ENCODE measurements at places on chromosomes 3 and 15.
A peak's percentile ranks its signal among the peaks of the same experiment; 100 is the strongest.

DNA sequence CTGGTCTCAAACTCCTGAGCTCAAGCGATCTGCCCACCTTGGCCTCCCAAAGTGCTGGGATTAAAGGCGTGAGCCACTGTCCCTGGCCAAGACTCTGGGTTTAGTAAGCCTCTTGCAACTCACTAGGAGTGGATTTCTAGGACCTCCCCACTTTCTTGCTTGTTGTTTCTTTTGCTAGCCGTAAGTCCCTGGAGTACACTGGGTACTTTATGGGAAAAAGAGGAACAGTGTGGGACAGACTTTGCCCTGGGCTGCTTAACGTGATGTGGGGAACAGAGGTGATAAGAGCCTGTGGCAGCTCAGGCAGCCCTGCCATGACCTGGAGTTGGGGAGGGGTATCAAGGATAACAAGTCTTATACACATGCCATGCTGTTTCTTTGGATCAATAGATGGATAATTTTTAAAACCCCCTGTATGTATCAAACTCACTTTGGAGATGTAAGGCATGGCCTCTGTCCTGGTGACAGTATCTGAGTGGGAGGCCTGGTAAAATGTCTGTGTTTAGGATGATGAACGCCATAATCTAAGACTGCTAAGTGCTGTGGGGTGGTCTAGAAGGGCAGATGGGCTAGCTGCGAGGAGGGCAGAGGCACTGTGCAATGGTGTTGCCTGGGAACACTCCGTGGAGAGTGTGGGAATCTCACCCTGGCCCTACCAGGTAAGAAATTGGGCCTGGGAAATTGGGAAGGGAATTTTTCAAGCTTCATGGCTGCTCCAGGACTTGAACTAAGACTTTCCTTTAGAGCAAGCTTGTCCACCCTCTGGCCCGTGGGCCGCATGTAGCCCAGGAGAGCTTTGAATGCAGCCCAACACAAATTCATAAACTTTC, 54.8 kb downstream of the SMAD3 start:
- no peak for DNase-seq

- peak; percentile 77 for DNase-seq
Observed at GRCh38 chr3:101466465-101467309, 46.3 kb downstream of the SENP7 start.

- DNase-seq: no peak
Observed at GRCh38 chr3:107848351-107848915, 242.4 kb downstream of the CD47 start.

DNA sequence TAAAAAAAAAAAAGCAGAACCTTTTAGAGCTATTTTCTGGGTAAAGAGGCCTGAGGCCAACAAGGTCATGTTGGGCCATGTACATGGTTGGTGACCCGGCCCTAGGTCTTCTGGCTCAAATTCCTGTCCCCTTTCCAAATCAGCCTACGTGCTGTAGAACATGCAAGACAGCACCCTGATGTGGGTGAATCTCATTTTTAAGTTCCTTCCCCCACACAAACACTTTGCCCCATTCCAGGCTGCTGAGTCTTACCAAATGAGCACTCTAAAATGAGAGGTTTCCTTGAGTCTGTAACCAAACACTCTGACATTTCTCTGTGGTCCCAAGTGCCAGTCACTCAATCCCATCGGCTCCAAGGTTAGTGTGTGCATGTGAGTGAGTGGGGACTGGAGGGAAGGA, 9.4 kb downstream of the BCL6 start:
- DNase-seq: no peak

DNA sequence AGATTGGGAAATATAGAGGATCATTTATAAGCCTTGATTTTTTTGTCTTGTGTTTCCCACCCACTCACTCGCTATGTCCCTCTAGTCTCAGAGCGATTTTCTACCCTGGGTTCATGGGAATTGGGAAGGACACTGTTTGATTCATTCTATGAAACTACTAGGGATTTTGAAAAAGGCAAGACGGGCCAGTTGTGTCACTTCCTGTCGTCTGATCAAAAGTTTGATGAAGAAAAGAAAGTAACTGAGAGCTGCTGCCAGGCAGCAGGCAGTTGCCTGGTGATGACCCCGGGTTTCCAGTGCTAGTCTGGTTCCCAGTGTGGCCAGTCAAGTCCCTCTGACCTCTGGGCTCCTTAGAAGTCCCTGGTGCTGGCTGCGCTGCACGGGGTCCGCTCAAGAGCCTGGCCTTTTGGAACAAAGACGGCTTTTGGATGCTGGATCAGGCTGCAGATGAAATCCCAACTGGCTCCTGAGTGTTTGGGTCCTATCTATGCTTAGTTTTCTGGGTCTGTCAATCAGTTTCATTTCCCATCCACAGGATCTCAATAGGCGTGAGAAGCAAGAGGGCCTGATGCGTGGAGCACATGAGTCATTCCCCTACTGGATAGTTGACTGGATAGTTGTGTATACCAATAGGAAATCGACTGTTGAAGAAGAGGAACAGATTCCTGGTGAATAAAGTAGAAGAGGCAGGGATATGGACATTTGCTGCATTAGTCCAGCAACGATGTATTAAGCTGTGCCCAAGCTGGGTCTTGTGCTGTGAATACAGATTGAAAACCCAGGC, 89.7 kb downstream of the EEFSEC start:
- no peak for DNase-seq

DNA sequence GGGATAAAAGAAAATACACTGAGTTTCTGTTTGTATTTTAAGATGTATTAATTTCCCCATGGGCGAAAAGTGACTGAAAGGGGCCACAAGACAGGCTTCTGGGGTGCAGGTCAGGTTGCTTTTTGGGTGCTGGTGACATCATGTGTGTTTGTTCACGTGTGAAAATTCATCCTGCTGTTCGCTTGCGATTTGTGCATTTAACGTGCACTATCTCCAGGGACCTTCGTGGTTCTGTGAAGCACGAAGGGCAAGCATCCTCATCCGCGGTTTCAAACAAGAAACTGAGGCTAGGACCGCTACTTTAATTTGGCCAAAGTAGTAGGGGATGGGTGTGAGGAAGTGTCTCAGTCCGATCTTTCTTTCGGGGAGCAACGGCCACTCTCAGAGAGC, 1.6 kb upstream of the SMAD6 start:
- DNase-seq: no peak

DNA sequence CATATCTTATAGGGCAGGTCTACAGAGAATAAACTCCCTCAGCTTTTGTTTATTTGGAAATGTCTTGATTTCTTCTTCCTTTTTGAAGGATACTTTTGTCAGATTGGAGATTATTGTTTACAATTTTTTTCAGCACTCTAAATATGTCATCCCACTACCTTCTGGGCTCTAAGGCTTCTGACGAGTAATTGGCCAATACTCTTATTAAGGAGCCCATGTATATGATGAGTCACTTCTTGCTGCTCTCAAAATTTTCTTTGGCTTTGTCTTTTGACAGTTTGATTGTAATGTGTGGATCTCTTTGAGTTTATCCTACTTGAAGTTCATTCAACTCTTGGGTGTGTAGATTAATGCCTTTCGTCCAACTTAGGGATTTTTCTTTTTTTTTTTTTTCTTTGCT, 28.9 kb upstream of the CD200R1L start:
- no peak for DNase-seq

DNA sequence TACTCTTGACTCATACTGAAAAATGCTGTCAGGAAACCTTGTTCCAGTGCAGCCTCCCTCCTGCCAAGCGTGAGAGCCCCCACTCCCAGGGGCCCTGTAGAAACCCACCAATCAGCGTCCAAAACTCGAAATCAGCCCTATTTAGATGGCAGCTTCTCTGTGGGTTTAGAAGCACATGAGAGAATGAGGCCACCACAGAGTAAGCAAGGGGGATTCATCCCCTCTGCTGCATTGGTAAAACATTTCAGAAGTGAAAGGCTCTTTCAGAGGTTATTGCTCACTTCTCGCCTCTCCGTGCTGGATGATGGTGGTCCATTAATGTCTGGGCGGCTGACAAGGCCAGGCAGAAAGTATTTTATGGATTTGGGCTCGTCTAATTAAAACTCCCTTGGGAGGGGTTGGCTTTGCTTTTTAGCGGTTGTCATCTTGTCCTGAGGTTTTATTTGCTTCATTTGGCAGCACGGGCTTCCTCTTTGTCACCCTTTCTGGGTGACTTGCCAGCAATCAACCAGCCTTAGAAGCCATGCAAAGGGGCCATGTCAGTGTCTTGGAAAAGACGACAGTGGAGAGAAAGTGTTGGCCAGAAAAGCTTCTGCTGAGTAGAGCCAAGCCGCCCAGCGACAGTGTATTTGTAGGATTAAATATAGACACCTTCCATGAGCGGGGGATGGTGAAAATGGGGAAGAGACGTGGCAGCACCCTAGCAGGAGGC, 145.5 kb downstream of the ATP10A start:
- DNase-seq: peak; percentile 23

- no peak for DNase-seq
Observed at GRCh38 chr3:31275038-31275572, 257.6 kb upstream of the STT3B start.

DNA sequence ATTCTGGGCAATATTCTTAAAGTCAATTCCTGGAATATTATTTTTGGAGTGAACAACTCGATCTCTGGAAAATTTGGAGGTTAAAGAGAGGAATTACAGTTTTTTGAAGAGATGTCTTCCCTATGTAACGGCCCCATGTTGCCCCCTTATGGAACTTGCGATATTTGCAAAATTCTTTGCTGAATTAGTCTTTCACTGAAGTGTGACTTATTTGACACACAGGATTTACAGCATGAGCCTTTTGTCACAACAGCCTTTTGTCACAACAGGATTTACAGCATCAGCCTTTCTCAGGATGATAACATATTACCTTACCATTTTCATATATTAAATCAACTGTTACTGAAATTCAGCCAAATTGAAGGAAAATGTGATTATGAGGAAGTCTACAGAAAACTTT, 37.8 kb upstream of the SPTSSB start:
- no peak for DNase-seq

DNA sequence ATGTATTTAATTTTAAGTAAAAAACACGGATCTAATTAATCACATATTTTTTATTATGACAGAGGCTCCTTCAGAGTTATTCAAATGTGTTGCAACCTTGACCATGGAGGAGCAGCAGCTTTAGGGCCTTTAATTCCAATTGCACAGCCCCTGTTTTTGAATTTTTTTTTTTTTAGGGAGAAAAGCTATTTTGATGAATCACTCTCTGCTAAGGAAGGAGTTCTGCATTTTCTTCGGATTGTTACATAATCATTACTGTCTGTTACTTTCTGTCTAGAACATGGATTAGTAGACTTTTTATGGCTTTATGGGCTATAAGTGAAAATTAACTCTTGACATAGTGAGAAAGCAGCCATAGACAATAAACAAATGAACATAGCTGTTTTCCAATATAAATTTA, 90.8 kb downstream of the MCTP2 start:
- no peak for DNase-seq

DNA sequence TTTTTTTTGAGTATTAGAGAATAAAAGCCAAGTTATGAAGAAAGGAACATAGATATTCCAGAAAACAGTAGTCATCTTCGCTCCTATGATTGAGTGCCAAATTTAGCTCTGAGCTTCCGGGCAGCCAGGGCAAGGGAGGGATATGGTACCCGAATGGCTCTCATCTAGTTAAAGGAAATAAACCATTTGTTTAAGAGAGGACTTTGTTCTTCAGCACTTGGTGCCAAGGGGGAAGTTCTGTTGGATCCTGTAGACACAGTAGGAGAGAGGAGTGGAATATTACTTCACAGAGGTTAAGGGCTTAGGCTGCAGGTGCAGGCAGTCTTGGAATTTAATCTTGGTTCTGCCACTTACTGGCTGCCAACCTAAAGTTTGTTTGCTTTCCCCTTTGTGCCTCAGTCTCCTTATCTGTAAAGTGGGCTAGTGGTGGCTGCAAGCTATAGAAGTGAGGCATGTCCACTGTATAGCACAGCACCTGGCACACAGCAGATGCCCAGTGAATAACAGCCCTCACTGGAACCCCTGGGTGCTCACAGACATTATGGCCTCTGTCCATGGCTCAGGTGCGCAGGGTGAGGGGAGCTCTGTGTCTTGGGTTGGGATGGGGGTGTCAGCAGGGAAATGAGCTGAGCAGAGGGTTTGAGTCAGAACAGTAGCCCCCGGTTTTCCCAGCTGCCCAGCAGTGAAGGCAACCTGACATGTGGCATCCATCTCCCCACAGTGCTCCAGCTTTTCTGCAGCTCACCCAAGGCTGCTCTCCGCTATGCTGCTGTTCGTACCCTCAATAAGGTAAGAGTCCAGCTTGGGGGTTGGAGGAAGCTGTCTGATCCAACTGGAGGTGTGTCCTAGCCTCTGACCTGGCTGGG, 10.4 kb downstream of the COPG1 start:
- peak; percentile 42 for DNase-seq

GRCh38 chr3:191238321-191238817, 39.3 kb downstream of the OSTN start:
- DNase-seq: no peak

- no peak for DNase-seq
Observed at GRCh38 chr3:25442486-25442885, 14.4 kb downstream of the RARB start.

GRCh38 chr15:34732430-34732829, 22.4 kb downstream of the GJD2 start:
- no peak for DNase-seq

GRCh38 chr15:76840830-76841460, 64.2 kb downstream of the SCAPER start:
- no peak for DNase-seq

DNA sequence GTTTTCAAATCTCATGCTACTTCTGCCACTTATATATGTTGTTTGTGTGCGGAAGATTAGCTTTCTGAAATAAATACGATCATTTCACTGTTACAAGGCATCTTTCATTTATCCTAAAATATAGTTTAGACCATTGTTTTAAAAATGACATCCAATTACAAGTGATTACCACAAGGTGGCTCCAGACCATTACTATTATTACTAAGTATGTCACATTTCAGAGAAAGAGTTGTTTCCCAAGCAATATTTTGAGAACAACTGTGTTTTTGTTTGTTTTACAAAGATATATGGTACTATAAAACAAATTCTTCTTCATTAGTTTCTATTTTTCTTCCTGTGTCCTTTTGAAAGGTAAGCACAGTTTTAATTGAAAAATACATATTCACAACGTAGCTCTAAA, 136.0 kb upstream of the RAP2B start:
- DNase-seq: no peak

GRCh38 chr3:96712792-96713191, 101.6 kb upstream of the EPHA6 start:
- no peak for DNase-seq

- no peak for DNase-seq
Observed at GRCh38 chr3:65490114-65490513, 548.6 kb downstream of the MAGI1 start.

GRCh38 chr3:127743351-127744252, 70.8 kb downstream of the ABTB1 start:
- no peak for DNase-seq

DNA sequence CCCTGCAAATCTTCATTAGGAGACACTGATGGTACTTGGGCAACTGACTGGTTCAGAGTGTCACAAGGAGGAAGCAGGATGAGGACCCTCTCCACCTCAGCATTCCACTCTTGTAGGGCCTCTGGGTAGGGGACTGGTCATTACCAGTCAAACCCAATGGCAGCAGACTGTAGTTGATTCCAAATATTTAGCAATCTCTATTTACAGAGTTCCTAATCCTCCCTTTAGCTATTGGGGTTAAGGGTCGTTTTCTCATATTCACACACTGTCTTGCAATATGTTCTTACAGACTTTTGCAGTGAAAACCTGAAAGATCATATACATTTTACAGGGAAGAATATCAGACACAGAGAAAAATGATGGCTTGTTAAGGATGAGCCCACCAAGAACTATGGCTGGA, 397.7 kb downstream of the GAP43 start:
- no peak for DNase-seq

GRCh38 chr15:78617076-78617475, 3.7 kb downstream of the CHRNA3 start:
- peak; percentile 33 for DNase-seq

Measured in spleen (tissue), 13 donors.